Activated CD4-positive, alpha-beta memory T cell treated with anti-CD3 and anti-CD28 coated beads, Interleukin-2, amount 10 ng/mL, durations not matched to agents 7 days and 5 days (primary cell): ENCODE measurements at places on chromosomes 2 and 18. TPM values are rescaled to one million over a fixed set of nuclear protein-coding genes. Genes with fewer than 3 reads are reported as not detected.

DNA sequence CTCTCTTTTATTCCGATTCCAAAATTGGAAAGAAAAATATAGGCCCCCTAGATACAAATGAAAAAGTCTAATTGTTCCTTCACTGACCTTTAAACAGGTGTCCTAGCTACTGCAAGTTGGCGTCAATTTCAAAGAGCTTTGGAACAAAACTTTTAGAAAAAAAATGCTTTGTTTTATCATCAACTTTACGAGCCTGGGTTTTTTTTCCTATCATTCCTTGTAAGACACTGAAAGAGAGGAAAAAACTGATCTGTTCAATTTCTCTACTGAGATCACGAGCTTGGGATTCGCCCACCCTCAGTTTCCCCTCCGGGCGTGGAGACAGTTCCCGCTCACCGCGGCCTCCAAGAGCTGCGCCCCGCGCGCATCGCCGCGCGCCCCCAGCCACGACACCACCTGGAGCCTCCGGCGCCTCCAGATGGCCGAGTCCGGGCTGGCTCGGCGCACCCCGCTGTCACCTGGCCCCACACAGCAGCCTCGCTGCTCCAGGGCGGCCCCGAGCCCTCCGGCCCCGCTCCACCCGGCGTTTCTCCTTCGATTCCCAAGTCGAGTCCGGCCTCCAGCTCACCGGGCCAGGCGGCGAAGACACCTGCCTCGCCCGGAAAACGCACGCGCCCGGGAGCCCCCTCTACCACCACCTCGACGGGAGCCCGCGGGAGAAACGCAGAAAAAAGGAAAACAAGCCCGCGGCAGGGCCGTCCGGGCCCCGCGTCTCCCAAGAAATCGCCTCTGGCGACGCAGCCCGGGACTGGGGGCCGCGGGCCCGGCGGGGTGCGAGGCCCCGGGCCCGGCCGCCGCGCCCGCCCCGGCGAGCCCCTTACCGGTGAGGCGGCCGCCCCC lies 656 bp downstream of the TBC1D8 start:
- no peak for DNase-seq

MEMO1 gene
- total RNA-seq: 40.7 TPM

TBC1D8 gene
- 0.63 TPM for total RNA-seq

DNA sequence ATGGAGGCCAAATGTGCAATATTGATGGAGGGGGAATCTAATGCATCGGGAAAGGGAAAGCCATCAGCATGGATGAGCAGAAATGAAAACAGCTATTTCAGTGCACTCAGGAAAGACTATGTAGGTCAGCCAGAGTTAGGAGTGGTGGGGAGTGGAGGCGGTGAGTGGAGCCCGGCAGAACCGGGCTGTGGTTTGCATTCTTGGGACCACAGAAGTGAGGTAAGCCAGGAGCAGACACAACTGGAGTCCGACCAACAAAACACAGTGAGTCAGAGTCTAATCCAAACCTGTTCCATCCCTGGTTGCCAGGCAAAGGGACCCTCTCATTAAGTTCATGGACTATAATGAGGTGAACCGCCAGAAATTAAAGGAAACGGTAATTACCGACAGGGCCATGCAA lies 61.1 kb upstream of the RAB12 start:
- DNase-seq: no peak

- DNase-seq: no peak
Measured at GRCh38 chr2:219641390-219642068, 14.1 kb downstream of the SLC4A3 start.

USP40 gene
- 18.9 TPM for total RNA-seq

DNA sequence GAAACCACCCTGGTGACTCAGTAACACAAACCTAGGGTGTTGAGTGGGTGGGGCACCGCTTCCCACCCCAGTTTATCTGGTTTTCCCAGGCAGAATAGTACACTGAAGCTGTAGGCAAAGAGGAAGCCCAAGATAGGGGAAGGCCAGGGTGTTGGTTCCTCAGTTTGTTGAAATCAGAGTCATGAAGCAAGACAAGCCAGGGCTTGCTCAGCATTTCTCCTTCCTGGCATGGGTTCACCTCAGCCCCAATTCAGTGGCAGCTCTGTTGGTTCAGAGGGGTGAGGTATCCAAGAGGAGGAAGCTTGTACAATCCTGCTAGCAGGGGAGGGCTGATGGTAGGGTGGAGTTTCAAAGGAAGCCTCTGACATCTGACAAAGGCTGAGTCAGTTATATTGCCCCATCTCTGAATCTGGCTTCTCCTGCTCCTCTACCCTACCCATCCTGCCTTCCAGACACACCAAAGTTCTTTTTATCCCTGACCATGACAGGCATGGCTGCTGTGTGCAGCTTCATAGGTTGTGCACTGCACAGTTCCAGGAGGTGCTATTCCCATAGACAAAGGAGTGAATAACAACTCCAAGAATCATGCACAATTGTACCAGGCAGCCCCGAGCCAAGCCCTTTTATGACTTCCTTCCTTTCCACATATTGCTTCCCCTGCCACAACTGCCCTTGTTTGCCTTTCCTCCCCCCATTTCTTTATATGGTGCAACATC lies 24.9 kb upstream of the RAB10 start:
- DNase-seq: no peak

UGT1A1 gene
- not detected for total RNA-seq

DNA sequence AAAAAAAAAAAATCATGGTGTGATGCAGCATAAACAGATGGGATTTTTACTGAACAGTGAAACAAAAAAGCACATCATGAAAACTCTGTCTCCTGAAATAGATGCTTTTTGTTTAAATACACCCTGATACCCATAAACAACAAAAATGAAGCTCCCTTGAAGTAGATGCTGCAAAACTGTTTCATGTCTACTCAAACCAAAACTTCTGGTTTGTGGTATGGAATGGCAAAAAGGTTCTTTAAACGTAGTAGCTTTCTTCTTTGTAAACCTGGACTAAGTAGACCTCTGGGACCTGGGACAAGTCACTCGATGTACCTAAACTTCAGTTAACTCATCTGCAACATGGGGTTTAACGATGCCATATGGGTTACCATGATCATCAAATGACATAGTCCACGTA lies 64.4 kb upstream of the RAPH1 start:
- DNase-seq: no peak

TOGARAM2 gene
- 10.3 TPM for total RNA-seq
